Bronchial smooth muscle cell (primary cell): ENCODE measurements at places on chromosomes 13 and 19. TPM values are rescaled to one million over a fixed set of nuclear protein-coding genes. Genes with fewer than 3 reads are reported as not detected.

ODAD3 gene
- total RNA-seq: 0.79 and 1.0 TPM in 2 replicates

DMWD gene
- 16.7 and 21.2 TPM in 2 replicates for total RNA-seq

CEACAM3 gene
- total RNA-seq: not detected in 2 replicates

ZNF208 gene
- total RNA-seq: under 0.01 TPM in 1 of 2 replicates, not detected in the other

RUBCNL gene
- 1.4 and 3.5 TPM in 2 replicates for total RNA-seq

SYNE4 gene
- total RNA-seq: 0.16 TPM in 1 of 2 replicates, not detected in the other

PSG7 gene
- not detected in 2 replicates for total RNA-seq

CGB2 gene
- not detected in 2 replicates for total RNA-seq

DMKN gene
- total RNA-seq: 6.6 and 8.4 TPM in 2 replicates

TRIP10 gene
- total RNA-seq: 35.8 and 41.5 TPM in 2 replicates

FLT3LG gene
- 4.9 and 5.3 TPM in 2 replicates for total RNA-seq

CTXN1 gene
- total RNA-seq: 0.26 and 0.63 TPM in 2 replicates

FBN3 gene
- not detected in 2 replicates for total RNA-seq

SLC1A6 gene
- not detected in 2 replicates for total RNA-seq

CACNG7 gene
- 0.47 and 3.1 TPM in 2 replicates for total RNA-seq

MTUS2 gene
- total RNA-seq: 0.17 TPM in 1 of 2 replicates, not detected in the other

LILRA1 gene
- total RNA-seq: not detected in 2 replicates

COX7A1 gene
- 31.8 and 36.7 TPM in 2 replicates for total RNA-seq

ZNF492 gene
- 0.16 TPM in 1 of 2 replicates, not detected in the other for total RNA-seq

CEACAM19 gene
- total RNA-seq: 0.26 and 0.95 TPM in 2 replicates

SIGLEC5 gene
- not detected in 2 replicates for total RNA-seq

LILRB2 gene
- not detected in 2 replicates for total RNA-seq

BCAM gene
- 6.6 and 8.9 TPM in 2 replicates for total RNA-seq

NKG7 gene
- not detected in 2 replicates for total RNA-seq

NLRP4 gene
- not detected in 2 replicates for total RNA-seq

ZNF556 gene
- total RNA-seq: 0.09 TPM in 1 of 2 replicates, not detected in the other

SHFL gene
- total RNA-seq: 23.0 and 26.8 TPM in 2 replicates

ACP7 gene
- 0.16 and 0.17 TPM in 2 replicates for total RNA-seq

SLC25A41 gene
- 0.17 TPM in 1 of 2 replicates, not detected in the other for total RNA-seq

DACH1 gene
- under 0.01 TPM in 2 replicates for total RNA-seq

MEDAG gene
- total RNA-seq: 105 and 137 TPM in 2 replicates

LYL1 gene
- 0.32 and 0.34 TPM in 2 replicates for total RNA-seq

SLC1A5 gene
- 78.7 and 213 TPM in 2 replicates for total RNA-seq
